ENCODE measurements at places on chromosomes 2 and 18. TPM values are rescaled to one million over a fixed set of nuclear protein-coding genes. Genes with fewer than 3 reads are reported as not detected.

DNA sequence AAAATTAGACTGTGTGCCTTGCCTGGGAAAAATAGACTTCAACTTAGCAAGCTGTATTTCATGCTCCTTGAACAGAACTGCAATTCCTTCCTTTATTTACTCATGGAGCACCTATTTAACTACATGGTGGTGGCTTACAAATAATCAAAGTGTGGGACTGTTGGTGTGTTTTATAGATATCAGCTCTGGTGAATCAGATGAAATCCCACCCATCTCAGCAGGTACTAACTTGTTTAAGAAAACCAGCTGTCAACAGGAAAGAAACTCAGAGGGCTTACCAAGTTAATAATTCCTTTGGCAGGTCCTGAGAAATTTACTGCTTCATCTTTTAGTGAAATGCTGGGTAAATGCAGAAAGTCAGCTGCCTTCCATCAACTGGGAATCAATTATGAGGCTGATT lies 830.6 kb downstream of the SLC4A3 start:
- no peak for DNase-seq

DNA sequence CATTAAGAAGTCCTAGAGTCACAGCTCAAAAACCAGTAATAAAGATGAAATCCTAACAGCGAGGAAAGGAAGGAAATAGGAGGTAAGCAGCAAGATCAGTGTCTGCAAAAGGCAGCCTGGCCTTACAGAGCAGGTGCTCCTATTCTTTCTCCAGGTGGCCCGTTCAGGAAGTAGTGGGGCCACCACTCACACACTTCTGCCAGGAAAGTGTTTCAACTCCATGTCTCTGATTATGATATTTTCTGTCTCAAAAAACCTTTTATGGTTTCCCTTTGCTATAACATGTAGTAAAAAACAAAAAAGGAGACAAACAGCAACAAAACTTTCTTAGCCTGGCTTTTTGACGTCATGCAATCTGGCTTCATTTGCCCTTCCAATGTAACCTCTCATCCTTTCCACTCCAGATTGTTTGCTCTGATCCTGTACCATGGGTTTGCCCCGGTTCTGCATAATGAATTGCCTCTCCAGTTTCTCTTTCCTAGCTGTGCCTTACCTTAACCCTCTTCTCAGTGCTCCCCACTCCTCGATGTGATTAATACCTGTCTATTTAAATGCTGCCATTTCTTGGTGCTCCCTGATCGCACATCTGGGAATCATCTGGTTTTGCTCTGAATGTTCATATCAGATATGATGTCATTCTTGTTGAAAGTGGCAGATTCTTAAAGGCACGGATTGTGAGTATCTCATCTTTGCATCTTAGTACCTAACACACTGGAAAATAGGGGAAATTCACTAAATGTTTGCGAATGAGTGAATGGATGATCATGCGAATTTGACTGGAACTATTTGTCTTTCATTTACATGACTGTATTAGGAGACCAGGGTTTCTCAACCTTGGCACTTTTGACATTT lies 50.6 kb upstream of the PTPRM start:
- no peak for DNase-seq

- DNase-seq: no peak
Observed at GRCh38 chr18:45328811-45329210, 286.5 kb upstream of the SLC14A2 start.

DNA sequence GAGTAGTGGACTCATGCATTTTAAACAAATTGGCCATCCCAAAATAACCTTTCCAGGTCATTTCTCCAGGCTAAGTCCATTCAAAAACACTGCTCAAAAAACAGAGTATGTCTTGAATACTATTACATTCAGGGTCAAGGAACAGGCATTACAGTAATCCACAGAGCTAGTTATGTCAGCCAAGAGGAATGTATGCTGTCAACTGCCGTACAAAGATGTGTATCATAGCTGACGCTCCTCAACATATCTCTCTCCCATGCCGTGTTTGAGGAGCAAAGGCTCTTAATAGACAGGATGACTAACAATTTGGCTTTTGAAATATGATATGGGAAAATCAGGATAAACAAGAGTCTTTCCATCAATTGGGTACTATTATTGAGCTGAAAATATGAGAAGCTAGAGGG lies 68.8 kb upstream of the KCTD1 start:
- no peak for DNase-seq

- no peak for DNase-seq
Observed at GRCh38 chr18:72107647-72108383, 436.3 kb downstream of the CBLN2 start.

GRCh38 chr2:151791545-151791944 lies 36.7 kb downstream of the ARL5A start:
- DNase-seq: no peak

DNA sequence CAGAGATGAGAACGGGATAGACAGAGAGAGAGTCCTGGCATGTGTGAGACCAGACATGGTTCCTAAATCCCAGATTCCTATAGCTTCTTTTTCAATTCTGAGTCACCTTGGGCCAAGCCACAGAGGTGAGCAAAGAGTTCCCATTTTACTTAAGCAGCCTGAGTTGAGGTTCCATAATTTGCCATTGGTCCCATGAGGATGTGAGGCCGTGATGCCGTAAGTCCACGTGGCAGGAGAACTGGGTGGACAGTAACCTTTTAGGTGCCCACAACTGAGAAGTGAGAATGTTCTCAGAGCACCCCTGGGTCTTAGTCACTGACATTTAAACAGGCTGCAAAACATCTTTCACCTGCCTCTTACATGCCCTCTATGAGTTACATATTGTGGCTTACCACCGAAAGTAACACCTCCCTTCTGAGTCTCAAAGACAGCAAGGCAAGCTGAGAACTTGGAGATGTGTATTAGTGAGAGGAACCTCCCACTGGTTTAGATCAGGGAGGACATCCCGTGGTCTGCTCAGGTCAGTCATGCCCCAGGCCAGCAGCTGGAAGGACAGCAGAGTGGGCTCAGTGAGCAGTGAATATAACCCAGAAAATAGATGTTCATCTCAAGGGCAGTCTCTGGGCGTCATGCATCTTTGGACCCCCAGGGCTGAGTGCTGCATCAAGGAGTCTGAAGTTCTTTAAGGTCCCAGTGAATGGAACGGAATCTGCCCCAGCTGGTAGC lies 127.9 kb upstream of the LGALSL start:
- DNase-seq: peak; percentile 67

- no peak for DNase-seq
Observed at GRCh38 chr2:127575185-127575765, 39.8 kb downstream of the MYO7B start.

- DNase-seq: no peak
Observed at GRCh38 chr2:135202751-135203150, 150.7 kb downstream of the RAB3GAP1 start.

DNA sequence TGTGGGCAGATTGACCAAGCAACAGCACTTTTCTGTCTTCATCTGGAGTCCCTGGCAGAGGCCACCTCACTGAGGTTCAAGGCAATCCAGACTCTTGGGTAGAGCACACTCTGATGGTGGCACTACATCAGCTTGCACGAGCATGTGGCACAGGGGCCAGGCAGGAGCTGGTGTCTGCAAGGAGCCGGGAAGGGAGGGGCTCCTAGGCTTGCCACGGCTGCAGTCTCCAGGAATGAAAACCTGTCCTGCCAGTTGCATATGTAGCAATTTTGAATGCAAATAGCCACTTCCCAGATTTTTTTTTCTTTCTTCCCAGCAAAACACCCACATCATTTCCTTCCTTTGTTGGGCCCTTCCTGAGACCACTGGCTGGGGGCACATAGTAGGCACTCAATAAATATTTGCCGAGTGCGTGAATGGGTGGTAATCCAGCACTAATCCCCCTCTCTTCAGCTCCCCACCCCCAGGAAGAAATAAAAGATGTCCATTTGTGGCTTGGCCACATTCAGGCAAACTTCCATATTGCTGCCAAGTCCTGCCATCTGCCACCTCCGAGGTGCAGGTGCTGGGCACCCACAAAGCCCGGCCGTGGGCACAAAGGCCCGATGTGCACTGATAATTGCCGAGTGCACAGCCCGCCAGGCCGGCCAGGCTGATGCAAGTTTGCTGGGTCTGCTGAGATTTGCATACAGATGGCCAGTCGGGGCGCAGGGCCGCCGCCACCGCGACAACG lies 72.4 kb downstream of the MYCN start:
- no peak for DNase-seq

DNA sequence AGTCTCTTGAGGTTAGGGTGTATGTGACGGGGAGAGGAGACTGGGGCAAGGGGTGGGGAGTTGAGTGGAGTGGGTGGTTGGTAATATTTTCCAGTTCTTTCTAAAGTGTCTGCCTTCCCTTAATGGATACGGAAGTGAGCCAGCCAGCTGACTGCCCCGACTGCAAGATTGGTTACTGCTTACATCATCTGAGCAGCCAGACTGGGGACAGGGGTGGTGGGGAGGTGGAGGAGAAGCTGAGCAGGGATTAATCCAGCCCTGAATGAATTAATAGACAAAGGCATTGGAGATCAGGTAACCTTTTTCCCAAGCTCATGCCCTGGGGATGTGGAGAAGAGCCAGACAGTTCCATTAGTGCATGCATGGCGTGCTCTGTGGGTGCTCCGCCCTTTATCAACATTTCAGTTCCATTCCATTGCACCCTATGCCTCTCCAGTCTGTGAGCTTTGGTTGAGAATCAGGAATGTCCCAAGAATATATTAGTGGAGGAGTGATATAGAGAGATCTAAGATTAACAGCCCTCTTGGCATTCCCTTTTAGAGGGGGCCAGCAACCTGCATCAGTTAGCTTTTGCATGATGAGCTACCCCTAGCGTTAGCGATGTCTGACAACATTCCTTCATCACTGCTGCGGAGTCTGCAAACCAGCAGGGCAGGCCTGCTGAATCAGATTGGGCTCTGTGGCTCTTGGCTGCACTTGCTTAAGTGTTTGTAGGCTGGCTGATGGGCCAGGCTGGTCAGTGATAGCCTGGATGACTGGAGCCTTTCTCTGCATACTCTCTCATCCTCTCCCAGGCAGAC lies 67.4 kb downstream of the TNP1 start:
- DNase-seq: no peak

DNA sequence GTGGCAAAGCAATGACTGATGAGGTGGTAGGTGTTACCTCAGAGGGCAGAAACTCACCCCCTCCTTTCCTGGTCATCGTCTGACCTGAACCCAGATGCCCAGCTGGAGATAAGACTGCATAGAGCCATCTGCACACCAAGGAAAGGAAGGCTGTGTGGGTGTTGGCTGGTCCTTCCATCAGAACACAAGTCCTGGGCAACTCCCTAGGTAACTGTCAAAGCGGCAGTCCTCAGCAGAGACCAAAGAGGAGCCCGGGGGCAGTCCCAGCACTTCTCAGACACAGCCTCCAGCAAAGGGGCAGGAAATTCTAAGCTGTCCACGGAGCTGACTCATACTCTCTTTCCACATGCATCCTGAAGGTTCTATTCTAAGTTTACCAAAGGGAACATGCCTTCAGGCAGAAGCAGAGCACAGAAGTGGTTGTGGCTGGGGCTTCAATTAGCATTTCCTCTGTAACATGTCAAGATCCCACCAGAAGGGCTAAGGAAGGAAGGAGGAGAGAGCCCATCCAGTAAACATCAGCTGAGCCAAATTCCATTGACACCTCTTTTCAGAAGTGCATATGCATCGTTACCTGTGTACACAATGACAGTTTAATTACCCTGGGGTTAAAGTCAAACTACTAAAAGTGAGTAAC lies 54.7 kb downstream of the SPRED2 start:
- DNase-seq: peak; percentile 52

GRCh38 chr2:105907184-105907583 lies 162.5 kb downstream of the NCK2 start:
- no peak for DNase-seq

DNA sequence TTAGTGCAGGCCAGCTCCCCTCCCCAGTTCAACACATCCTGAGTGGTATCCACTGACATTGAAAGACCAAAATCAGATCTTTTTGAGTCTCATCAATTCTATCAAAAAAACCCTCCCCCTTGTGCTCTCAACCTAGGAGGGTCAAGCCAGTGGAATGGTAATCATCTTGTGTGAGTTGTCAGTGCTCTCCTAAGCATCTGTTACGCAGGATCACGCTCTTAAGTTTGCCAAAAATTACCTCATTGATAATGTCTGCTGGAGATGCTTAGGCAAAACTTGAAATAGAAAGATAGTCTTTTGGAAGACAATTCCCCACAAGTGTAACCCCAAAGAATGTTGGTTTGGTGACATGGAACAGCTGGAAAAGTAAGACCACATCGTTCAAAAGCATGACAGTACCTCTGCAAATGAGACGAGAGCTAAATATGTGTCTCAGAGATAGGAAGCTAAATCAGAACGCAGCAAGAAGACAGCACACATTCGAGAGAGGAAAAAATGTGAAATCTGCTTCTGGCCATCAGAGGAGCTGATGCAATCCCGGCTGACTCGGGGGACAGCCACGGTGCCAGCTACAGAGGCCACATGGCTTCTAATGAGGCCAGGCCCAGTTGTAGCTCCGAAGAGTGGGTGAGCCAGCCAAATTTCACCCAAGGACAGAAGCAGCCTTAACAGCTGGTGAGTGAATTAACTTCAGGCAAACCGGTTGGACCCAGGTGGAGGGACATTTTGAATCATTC lies 753.9 kb downstream of the RNF144A start:
- DNase-seq: peak; percentile 40

DNA sequence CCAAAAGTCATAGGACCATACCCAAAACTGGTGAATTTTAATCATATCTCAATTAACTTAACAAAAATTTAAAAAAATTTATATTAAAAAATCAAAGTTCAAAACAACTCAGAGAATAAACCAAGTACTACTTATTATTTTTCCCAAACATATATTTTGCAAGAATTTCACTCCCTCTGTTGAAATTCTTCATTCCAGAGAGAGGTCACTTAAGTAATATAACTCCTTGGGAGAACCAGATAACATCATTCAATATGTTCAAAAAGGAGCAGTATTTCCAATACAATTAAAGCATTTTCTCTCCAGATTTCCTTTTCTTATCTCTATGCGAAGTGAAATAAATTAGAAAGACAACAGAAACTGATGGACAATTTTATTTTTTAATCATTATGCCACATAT lies 165.9 kb upstream of the RND3 start:
- DNase-seq: no peak

DNA sequence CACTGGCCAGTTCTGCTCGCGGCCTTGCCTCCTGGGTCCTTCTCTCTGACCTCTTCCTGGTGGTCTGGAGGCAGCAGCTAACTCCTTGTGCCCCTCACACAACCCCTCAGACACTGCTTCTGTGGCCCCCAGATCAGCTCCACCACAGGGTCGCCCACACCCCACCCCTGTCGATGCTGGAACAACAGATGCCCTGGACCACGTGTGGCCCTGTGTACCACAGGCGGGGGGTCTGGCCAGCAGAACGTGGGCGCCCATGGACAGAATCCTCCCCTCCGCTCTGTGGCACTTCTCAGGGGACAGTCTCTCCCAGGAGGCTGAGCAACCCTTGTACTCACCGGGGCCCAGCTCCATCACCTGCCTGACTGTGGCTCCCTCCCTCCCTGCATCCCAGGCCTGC lies 245.6 kb downstream of the NDUFA10 start:
- DNase-seq: no peak

Gene ADAM23
- total RNA-seq: 1.1 TPM

Gene CLIP4
- total RNA-seq: 19.5 TPM

Gene TMEM200C
- total RNA-seq: not detected

Gene POTEC
- not detected for total RNA-seq

Gene MYOM1
- 0.95 TPM for total RNA-seq

Gene CAPN14
- 0.64 TPM for total RNA-seq

Gene GULP1
- total RNA-seq: not detected

Gene CFC1
- total RNA-seq: not detected

Gene TBR1
- total RNA-seq: 0.04 TPM

Gene AP1S3
- 10.1 TPM for total RNA-seq

Gene RAD51AP2
- total RNA-seq: not detected

Gene TUBB8B
- total RNA-seq: not detected
